CD4-positive, alpha-beta T cell treated with Interleukin-6 at 100 ng/mL for 8 hours (primary cell): ENCODE measurements at places on chromosomes 1 and 21.
A peak's percentile ranks its signal among the peaks of the same experiment; 100 is the strongest.

- no peak for DNase-seq
Measured at GRCh38 chr1:96481409-96481808, 240.2 kb upstream of the PTBP2 start.

GRCh38 chr1:213201380-213202155, 150.5 kb downstream of the RPS6KC1 start:
- no peak for DNase-seq

GRCh38 chr21:26837539-26837938, 7.7 kb downstream of the ADAMTS1 start:
- DNase-seq, result no peak

DNA sequence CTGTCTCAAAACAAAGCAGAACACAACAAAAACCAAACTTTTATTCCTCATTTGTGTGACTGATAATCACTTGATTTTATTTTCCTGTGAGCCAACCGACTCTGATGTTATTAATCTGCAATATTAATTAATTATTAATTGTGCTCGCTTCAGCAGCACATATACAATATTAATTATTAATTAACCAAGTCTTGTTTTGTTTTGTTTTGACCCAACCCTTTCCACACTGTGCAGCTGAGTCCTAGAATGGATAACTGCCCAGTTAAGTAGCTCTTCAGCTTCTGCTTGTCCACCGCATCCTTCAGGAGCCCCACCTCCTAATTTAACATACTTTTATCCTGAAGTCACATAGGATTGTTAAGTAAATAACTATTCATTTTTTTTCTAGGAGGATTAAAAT, 47.4 kb upstream of the EXO1 start:
- DNase-seq, result no peak

- peak; percentile 87 for DNase-seq
Measured at GRCh38 chr21:42414928-42415769, 11.4 kb downstream of the UBASH3A start.

- DNase-seq, result no peak
Measured at GRCh38 chr1:181635110-181635509, 151.8 kb downstream of the CACNA1E start.

- no peak for DNase-seq
Measured at GRCh38 chr1:87518794-87519193, 190.1 kb downstream of the LMO4 start.

- DNase-seq, result no peak
Measured at GRCh38 chr1:237197470-237198425, 155.8 kb downstream of the RYR2 start.

DNA sequence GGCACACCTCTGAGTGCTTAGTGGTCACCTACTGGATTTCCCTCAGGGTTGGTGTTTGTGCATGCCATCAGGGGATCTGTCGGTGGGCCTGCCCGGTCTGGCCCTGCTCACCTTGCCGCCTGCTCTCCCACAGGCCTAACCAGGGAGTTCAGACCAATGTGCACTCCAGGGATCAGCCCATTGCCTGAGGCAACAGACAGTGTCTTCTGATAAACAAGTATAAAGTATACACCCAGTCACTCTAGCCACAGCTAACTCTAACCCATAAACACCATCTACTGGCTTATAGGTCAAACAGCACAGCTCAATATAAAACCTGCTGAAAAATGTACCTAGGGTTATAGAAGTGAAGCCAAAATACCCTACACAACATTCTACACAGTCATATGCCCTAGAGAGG, 1300.0 kb downstream of the PLA2G4A start:
- DNase-seq, result no peak

GRCh38 chr1:165912638-165913037, 85.2 kb downstream of the UCK2 start:
- DNase-seq, result no peak

- DNase-seq, result peak; percentile 21
Measured at GRCh38 chr21:15592271-15592860, 137.4 kb upstream of the USP25 start.

DNA sequence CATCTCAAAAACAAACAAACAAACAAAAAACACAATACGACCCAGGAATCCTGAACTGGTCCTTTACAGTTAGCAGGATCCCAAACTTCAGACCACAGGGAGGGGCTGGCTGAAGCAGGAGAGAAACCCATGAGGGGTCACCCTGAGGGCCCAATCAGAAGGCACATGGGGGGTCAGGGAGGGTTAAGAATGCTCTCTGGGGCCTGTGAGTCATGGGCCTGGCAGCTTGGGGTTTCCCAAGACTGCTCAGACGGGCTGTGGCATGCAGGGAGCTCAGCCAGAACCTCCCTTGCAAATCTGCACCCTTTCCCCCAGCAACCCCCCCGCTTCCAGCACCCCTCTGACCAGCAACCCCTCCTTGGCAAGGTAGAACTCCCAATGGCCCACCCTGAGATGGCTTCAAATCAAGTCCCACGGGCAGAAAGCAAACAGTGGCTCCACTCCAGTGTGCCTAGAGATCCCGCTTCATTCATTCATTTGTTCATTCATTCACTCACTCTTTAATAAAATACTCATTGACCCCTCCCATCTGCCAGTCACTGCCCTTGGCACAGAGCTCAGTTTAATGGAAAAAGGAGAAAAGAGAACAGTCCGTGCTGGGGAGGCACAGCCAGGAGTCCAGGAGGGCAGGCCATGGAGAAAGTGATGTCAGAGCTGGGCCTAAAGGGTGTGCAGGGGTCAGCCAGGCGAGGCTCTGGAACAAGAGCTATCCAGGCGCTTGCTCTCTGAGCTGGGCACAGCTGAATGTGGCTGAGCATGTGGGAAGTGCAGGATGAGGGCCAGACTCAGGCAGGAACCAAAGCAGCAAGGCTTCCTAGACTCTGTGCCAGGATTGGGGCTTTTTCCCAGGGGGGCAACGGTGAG, 8.2 kb downstream of the UQCRHL start:
- DNase-seq, result no peak

GRCh38 chr1:5990913-5991312, 1.3 kb downstream of the NPHP4 start:
- DNase-seq, result no peak

DNA sequence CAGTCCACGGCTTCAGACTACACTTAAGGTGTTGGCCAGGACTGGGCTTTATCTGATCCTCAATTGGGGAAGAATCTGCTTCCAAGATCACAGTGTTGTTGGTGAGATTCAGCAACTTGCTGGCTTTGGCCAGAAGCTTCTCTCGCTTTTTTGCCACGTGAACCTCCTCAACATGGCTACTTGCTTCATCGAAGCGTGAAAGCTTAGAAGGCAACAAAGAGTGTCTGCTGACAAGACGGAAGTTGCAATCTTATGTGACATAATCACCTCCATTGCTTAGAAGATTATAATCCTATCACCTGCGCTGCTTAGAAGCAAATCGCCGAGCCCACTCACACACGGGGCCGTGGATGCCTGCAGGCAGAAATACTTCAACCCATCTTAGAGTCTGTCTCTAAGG, 10.4 kb upstream of the ITPKB start:
- no peak for DNase-seq

DNA sequence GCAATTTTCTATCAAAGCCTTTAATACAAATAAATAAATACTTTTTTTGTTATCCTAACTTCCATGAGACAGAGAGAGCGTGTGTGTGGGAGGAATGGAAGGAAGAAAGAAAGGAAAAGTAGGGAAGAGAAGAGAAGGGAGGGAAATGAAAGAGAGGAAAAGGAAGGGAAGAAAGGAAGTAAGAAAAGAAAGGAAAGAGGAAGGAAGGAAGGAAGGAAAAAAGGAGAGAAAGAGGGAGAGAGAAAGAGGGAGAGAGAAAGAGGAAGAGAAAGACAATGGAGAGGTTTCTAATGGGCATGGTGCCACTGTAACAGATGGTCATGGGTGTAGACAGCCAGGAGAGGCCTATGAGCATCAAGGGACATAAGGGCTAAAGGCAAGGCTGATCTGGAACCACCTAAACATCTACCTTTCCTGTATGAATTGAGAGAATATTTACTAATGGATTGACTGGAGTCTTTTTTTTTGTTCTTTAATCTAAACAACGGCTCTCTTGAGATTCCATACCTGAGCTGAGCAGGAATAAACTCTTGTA, 234.9 kb downstream of the PTPRC start:
- no peak for DNase-seq

DNA sequence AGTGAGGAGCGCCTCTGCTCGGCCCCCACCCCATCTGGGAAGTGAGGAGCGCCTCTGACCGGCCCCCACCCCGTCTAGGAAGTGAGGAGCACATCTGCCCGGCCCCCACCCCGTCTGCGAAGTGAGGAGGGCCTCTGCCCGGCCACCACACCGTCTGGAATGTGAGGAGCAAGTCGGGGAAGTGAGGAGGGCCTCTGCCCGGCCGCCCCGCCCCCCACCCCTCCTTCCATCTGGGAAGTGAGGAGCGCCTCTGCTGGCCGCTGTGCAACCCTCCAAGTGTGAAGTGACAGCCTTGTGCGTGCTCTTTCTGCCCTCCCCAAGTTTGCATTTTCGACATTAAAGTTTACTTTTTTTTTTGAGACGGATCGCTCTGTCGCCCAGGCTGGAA, 5.1 kb upstream of the ZZZ3 start:
- peak; percentile 3 for DNase-seq

DNA sequence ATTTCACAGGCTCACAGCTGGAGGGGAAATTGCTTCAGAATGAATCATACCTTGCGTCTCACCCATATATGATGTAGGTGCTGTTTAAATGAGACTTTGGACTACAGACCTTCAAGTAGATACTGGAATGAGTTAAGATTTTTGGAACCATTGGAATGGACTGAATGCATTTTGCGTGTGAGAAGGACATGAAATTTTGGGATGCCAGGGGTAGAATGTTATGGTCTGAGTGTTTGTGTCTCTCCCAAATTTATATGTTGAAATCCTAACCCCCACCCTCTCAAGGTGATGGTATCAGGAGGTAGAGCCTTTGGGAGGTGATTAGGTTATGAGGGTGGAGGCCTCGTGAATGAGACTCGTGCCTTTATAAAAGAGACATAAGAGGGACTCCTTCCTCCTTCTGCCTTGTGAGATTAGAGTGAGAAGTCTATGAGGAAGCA, 41.4 kb downstream of the KCNK1 start:
- no peak for DNase-seq

DNA sequence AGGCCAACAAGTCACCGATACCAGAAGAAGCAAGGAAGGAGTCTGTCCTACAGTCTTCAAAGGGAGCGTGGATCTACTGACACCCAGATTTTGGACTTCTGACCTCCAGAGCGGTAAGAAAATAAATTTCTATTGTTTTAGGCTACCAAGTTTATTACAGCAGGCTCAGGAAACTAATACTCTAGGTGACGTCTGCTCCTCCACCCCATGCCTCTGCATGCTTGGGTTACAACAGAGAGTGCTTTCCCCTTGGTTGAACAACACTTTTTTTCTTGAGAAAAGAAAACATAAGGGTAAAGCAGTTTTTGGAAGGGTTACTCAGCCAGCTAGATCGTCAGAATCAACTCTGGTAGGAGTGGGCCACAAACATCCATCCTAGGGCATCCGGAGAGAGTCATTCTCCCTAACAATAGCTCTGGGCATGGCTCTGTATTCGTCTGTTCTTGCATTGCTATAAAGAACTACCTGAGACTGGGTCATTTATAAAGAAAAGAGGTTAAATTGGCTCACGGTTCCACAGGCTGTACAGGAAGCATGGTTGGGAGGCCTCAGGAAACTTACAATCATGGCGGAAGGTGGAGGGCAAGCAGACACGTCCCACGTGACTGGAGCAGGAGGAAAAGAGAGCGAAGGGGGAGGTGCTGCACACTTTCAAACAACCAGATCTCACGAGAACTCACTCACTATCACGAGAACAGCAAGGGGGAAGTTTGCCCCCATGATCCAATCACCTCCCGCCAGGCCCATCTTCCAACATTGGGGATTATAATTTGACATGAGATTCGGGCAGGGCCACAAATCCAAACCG, 22.2 kb upstream of the DNAJC11 start:
- DNase-seq, result no peak

GRCh38 chr1:61743431-61743705, 1.1 kb downstream of the PATJ start:
- DNase-seq, result no peak

DNA sequence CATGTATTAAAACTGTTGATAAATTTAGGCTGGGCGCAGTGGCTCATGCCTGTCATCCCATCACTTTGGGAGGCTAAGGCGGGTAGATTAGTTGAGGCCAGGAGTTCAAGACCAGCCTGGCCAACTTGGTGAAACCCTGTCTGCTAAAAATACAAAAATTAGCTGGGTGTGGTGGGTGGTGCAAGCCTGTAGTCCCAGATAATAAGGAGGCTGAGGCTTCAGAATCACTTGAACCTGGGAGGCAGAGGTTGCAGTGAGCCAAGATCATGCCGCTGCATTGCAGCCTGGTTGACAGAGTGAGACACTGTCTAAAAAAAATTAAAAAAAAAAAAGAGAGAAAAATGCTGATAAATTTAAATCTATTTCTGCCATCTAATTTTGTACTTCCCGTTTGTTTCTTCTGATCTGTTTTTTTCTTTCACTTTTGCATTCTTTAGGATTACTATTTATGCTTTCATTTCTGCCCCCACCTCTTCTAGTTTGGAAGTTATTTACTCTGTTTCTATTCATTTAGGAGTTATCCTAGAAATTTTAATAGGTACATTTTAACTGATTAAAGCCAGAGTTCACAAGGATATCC, 3.2 kb upstream of the DENND1B start:
- DNase-seq, result no peak

DNA sequence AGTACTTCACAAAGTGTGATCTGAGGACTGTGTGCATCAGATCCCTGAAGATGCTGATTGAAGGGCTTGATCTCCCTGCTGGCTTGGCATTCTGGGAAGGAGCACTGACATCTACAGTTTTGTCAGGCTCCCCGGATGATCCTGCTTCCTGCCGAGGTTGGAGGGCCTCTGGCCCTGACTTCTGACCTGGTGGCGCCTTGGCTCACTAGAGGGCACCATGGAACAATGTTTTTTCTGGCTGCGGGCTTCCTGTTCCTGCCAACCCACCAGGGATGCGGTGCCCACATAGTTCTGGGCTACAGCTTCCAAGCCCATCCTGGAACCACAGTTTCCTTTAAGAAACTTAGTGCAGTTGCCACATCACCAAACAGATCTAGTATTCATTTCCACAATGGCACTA, 38.8 kb upstream of the RASAL2 start:
- DNase-seq, result no peak

DNA sequence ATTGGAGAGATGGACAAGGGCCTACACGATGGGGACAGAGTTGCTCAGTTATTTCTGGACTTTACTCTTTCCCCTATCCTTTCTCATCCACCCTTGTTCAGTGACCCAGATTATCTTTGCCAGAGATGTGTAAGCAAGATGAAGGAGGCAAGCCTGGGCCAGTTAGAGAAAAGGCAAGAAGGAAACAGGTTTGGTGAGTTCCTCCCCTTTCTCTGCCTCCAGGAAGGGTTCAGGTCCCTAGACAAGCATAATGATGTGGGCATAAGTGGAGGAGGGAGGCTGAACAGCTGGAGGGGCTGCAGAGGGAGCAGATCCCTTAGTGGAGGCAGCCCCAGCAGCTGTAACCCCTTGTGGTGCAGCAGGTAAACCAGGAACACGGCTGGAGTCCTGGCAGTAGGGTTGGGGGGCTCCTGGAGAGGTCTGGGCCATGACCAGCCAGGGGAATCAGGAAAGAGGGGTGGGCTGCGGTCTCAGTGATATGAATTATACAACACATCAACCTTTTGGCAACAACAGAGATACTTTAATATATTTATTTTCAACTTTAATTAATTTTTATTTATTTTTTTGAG, 9.2 kb upstream of the CDC42 start:
- no peak for DNase-seq
